Panc1 (cell line): ENCODE measurements at places on chromosomes 5 and 9. TPM values are rescaled to one million over a fixed set of nuclear protein-coding genes. Genes with fewer than 3 reads are reported as not detected.
A peak's percentile ranks its signal among the peaks of the same experiment; 100 is the strongest.

DNA sequence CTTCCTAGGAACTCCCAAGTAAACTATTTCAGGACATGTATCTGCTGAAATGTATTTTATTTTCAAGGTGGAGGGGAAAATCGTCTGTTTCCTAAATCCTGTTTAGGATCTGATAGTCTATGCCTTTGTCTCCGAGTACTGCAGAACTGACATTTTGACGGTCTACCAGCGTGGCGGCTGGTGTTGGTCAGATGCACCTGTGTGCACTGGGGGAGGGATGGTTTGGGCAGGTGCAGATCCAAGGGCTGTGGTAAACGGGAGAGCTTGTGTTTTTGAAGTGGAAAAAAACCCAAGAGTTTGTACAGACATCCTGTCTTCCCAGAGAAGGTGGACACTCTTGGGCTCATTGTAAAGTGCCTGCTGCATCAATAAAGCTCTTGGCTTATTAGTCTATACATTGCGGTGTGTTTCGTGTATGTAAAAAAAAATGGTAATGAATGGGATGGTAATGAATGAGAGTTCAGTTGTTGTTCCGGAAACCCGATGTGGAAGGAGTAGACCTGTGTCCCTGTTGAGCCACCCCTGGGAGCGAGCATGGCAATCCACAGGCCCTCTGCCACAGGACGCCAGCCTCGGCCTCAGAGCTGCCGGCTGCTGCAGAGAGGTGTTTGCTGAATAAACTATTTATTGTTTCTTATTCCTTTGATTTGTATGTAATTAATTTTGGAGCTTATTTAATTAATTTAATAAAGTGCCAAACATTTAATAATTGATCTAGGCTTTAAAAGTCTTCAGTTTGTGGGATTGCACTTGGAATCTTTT, 15.3 kb downstream of the ARPC5L start:
- H3K27ac ChIP-seq: no peak overlapping the region
- peaks cover 3% of the 10 kb centered on the region; the same call in 1 of the 2 replicates for H3K4me1 ChIP-seq
- DNase-seq: no peak
- H3K4me3 ChIP-seq: no peak overlapping the region
- peaks cover 3% of the 10 kb centered on the region; the same call in 1 of the 2 replicates for H3K36me3 ChIP-seq
- H3K27me3 ChIP-seq: no peaks in the 10 kb centered on the region

DNA sequence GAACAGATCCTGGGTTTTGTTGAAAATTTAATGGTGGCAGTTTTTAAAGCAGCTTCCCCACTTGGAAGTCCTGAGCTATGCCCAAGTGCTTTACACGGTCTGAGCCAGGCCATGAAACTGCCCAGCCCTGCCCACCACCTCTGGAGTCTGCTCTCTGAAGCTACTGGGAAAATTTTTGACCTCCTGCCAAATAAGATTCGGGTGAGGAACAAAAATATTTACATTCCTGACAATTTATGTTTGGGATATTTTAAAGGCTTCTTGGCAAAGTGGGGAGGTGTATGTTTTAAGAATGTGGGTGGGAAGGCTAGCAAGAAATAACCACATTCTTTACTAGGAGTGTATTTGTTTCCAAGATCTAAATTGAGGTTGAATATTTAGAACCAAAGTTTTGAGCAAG, 50.0 kb downstream of the HACD4 start:
- H3K27me3 ChIP-seq: no peaks in the 10 kb centered on the region

GRCh38 chr9:132833550-132834121, 44.4 kb downstream of the AK8 start:
- no peak overlapping the region for H3K27ac ChIP-seq
- no peaks in the 10 kb centered on the region for H3K36me3 ChIP-seq
- no peaks in the 10 kb centered on the region; the same call in 1 of the 2 replicates for H3K4me1 ChIP-seq
- 0 out of 2 replicates have a peak, but pooled peaks cover 2% of the 10 kb centered on the region for H3K27me3 ChIP-seq
- no peak for DNase-seq
- H3K4me3 ChIP-seq: no peak overlapping the region

GRCh38 chr5:6452622-6453504, 4.2 kb downstream of the UBE2QL1 start:
- no peak overlapping the region for H3K27ac ChIP-seq
- H3K4me1 ChIP-seq: no peaks in the 10 kb centered on the region
- no peak for DNase-seq
- H3K36me3 ChIP-seq: no peaks in the 10 kb centered on the region
- H3K4me3 ChIP-seq: no peak overlapping the region
- H3K27me3 ChIP-seq: peaks cover 39% of the 10 kb centered on the region

- H3K27me3 ChIP-seq: no peaks in the 10 kb centered on the region
- H3K27ac ChIP-seq: no peak overlapping the region
- no peak overlapping the region for H3K4me3 ChIP-seq
- H3K36me3 ChIP-seq: no peaks in the 10 kb centered on the region
- H3K4me1 ChIP-seq: no peaks in the 10 kb centered on the region
Observed at GRCh38 chr9:29822458-29822857, 2249.2 kb upstream of the C9orf72 start.

- no peak overlapping the region for H3K4me3 ChIP-seq
- H3K36me3 ChIP-seq: no peaks in the 10 kb centered on the region
- no peaks in the 10 kb centered on the region for H3K27me3 ChIP-seq
- no peaks in the 10 kb centered on the region for H3K4me1 ChIP-seq
- peak; percentile 38 for DNase-seq
- no peak overlapping the region for H3K27ac ChIP-seq
Observed at GRCh38 chr9:92716557-92716956, 46.6 kb upstream of the IPPK start.

DNA sequence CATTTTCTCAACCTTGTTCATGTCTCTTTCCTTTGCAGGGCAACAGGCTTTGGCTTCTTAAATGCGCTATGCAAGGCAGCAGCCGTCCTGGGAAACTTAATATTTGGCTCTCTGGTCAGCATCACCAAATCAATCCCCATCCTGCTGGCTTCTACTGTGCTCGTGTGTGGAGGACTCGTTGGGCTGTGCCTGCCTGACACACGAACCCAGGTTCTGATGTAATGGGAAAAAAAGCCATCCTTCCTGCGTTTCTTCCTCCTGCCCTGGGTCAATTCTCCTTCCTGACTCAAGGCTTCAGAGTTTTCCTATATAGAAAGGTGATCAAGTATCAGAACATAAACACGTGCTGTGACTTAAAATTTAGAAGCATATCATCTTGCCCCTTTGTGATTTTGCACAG, 77.8 kb upstream of the IQGAP2 start:
- H3K27ac ChIP-seq: no peak overlapping the region
- no peaks in the 10 kb centered on the region for H3K36me3 ChIP-seq
- DNase-seq: no peak
- H3K4me3 ChIP-seq: no peak overlapping the region
- peaks cover 7% of the 10 kb centered on the region; the same call in 1 of the 2 replicates for H3K27me3 ChIP-seq
- H3K4me1 ChIP-seq: no peaks in the 10 kb centered on the region

DNA sequence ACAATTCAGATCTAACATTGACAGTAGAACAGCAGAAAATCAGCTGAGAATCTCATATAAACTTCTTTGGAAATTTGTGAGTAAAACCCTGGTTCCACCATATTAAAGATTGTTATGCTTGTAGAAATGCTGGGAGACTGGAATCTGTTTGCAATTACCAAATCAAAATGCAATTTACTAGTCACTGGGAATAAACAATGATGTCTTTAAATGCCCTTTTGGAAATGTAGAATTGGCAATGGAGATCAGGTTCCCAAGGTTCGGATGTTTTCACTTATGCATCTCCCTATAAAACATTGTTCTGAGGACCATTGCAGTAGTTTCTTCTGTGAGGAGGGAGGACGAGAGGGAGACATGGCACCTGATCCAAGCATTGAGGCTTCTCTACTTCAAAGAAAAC, 384.4 kb downstream of the TMEM167A start:
- DNase-seq: no peak
- no peaks in the 10 kb centered on the region for H3K36me3 ChIP-seq
- no peak overlapping the region for H3K27ac ChIP-seq
- H3K4me1 ChIP-seq: no peaks in the 10 kb centered on the region
- H3K4me3 ChIP-seq: no peak overlapping the region

DNA sequence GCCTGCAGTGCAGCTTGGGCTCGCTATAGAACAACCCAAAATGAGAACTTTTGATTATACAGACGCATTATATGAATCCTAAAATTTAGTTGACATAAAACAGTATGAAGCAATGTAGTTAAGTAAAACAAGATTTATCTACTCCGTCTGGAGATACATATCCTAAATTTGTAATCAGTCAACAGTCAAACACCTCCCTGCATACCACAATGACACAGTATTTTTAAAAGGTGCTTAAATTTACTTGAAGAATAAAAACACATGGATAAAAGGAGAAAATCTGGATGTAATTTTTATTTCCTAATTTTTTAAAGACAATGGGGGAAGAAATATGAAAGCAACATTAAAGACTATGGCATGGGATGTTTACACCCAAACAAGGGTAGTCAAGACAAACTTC, 70.8 kb downstream of the PTBP3 start:
- H3K36me3 ChIP-seq: peaks cover 3% of the 10 kb centered on the region; the same call in 1 of the 2 replicates
- DNase-seq: no peak
- no peak overlapping the region for H3K27ac ChIP-seq
- H3K27me3 ChIP-seq: no peaks in the 10 kb centered on the region
- no peak overlapping the region for H3K4me3 ChIP-seq

DNA sequence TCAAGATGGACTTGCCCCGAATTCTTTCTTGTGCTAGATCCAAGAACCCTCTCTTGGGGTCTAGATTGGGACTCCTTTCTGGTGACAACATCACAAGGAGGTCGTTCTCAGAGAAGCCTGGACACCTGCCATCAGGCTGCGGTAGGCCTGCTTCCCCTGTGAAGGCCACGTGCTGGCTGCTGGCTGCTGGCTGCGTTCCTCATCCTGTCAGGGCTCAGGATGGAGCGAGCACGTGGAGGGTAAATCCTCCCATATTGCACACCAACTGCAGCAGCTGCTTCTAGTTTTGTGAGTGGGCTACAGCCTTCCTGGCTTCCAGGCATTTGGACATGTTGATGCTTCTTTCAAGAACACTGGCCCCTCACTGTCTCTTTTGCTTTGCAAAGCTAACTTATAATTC, 95.6 kb downstream of the HSPA4 start:
- no peaks in the 10 kb centered on the region for H3K4me1 ChIP-seq
- no peak overlapping the region for H3K27ac ChIP-seq
- H3K4me3 ChIP-seq: no peak overlapping the region
- no peak for DNase-seq
- H3K36me3 ChIP-seq: no peaks in the 10 kb centered on the region

Gene LHX3
- total RNA-seq: 0.13 TPM

DNA sequence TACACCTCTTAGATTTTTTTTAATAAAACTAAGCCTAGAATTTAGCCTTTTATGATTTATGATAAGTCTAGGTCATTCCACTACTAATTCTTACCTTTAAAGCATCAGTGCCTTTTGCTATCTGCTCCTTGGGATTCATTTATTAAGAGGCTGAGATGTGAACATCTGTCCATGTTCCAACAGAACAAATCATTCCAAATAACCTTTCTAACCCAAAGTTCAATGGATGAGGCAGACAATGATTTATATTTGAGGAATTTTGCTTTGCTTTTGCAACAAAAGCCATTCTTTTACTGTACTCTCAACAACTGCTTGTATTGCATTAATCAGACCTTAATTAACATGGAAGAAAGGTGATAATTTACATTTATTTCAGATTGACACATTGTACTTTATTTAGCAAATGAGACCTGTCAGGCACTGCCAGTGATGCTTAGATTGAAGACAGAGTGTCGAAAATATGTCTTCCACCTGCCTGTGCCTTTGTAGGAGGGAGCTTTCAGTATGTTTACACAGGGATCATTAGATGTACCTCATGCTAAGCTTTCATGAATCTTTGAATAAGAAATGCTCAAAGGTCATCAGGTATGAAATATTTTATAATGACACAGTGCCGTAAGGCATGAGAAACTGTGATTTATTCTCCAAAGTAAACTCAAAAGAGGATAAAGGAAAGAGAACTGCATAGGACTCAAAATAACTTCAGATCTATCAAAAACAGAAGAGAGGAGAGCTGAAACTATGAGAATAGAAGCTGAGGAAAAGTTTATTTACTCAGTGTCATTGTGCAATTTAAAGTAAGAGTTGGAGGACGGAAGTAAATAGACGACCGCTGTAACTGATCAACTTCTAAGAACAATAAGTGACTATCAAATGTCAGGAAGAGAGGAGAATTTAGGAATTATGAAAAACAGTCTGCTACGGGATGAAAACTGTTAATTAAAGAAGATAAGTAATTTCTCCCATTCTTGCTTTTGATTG, 36.7 kb upstream of the IZUMO3 start:
- H3K27me3 ChIP-seq: no peaks in the 10 kb centered on the region
- no peaks in the 10 kb centered on the region for H3K36me3 ChIP-seq
- no peaks in the 10 kb centered on the region for H3K4me1 ChIP-seq
- H3K27ac ChIP-seq: no peak overlapping the region

Gene ARRDC3
- 33.0 TPM for total RNA-seq

DNA sequence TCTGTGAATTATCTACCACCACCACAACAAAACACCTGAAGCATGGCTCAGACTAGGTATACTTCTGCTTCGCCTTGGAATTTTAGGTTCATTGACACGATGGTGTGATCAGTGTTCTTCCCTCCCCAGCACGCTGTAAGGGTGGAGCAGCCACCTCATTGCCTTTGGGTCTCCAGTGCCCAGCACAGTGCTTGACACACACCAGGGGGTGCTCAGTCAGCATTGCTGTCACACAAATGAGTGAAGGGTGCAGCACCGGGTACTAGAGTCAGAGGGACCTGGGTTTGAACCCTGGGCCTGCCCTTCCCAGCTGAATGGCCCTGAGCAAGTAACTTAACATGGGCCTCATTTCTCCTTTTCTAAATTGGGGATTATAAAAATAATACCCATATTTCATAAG, 9.9 kb upstream of the ANGPTL2 start:
- H3K4me3 ChIP-seq: no peak overlapping the region
- no peaks in the 10 kb centered on the region for H3K36me3 ChIP-seq
- H3K27ac ChIP-seq: no peak overlapping the region
- no peak for DNase-seq
- H3K4me1 ChIP-seq: no peaks in the 10 kb centered on the region; the same call in 1 of the 2 replicates

Gene GMCL2
- total RNA-seq: not detected

Gene ITGA2
- 41.8 TPM for total RNA-seq

DNA sequence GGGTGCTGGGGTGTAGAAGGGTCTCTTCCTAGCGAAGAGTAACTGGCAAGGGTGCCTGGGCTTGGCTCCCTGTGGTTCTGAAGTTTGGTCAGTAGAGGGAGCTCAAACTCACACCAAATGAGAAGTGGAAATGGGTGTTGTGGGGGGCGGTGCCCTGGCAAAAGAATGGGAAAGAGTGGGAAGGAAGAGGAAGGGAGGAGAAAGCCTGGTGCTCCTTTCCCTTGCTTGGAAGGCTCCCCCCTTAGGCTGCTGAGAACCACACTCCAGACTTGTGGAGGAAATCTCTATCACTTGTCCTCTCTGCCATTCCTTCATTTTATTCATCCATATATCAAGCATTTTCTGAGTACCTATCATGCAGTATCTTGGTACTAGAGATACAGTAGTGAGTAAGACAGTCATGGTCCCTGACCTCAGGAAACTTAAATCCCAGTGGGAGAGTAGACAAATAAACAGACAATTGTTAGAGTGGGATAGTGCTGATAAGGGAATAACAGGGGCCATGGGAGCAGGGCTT, 13.0 kb downstream of the SLC4A9 start:
- H3K4me3 ChIP-seq: no peak overlapping the region
- H3K36me3 ChIP-seq: no peaks in the 10 kb centered on the region
- H3K4me1 ChIP-seq: peaks cover 3% of the 10 kb centered on the region; the same call in 1 of the 2 replicates
- no peaks in the 10 kb centered on the region for H3K27me3 ChIP-seq
- no peak overlapping the region for H3K27ac ChIP-seq
- DNase-seq: peak; percentile 43

GRCh38 chr9:128503870-128504269, 649 bp upstream of the GLE1 start:
- H3K36me3 ChIP-seq: peaks cover 5% of the 10 kb centered on the region; the same call in 1 of the 2 replicates
- H3K4me1 ChIP-seq: peaks cover 7% of the 10 kb centered on the region
- peak overlapping the region; percentile 78 for H3K27ac ChIP-seq
- peak overlapping the region; percentile 91 for H3K4me3 ChIP-seq
- DNase-seq: no peak

GRCh38 chr5:31800351-31800750, 161.4 kb downstream of the PDZD2 start:
- DNase-seq: no peak
- no peak overlapping the region for H3K27ac ChIP-seq
- no peaks in the 10 kb centered on the region for H3K36me3 ChIP-seq
- H3K4me3 ChIP-seq: no peak overlapping the region
- peaks cover 19% of the 10 kb centered on the region for H3K27me3 ChIP-seq
